Endodermal cell (in vitro differentiated cells): ENCODE measurements at places on chromosomes 7 and 10. TPM values are rescaled to one million over a fixed set of nuclear protein-coding genes. Genes with fewer than 3 reads are reported as not detected.

- H3K27me3 ChIP-seq: no peaks in the 10 kb centered on the region
- H3K4me1 ChIP-seq: peaks cover 4% of the 10 kb centered on the region
- no peak overlapping the region for H3K27ac ChIP-seq
- H3K36me3 ChIP-seq: no peaks in the 10 kb centered on the region
Observed at GRCh38 chr10:94963901-94964300, 25.4 kb downstream of the CYP2C9 start.

The TEX47 gene
- total RNA-seq: not detected in 3 replicates

DNA sequence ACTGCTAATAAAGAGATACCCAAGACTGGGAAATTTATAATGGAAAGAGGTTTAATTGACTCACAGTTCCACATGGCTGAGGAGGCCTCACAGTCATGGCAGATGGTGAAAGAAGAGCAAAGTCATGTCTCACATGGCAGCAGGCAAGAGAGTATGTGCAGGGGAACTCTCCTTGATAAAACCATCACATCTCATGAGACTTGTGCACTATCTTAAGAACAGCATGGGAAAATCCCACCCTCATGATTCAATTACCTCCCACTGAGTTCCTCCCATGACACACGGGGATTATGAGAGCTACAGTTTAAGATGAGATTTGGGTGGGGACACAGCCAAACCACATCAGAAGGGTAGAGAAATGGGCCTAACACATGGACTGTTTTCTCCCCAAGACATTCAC is 156.3 kb downstream of the CCDC71L start:
- H3K36me3 ChIP-seq: no peaks in the 10 kb centered on the region
- no peak for DNase-seq
- H3K4me3 ChIP-seq: peak overlapping the region; percentile 47
- H3K27me3 ChIP-seq: no peaks in the 10 kb centered on the region
- H3K4me1 ChIP-seq: peaks cover 11% of the 10 kb centered on the region
- H3K27ac ChIP-seq: no peak overlapping the region

DNA sequence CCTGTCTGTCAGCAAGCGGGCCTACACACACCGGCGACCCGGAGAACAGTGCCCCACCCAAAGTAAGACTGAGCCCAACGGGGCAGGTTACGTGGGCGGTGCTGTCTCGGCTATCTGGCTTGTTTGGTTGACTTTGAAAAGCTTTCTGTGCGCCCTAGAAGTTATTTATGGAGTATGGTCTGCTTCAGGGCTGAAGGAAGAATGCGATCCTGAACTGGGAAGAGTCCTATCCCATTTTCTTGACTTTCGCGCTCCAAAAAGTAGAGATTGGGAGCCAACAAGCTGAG is 1.5 kb downstream of the INA start:
- no peaks in the 10 kb centered on the region for H3K36me3 ChIP-seq
- peaks cover 65% of the 10 kb centered on the region for H3K27me3 ChIP-seq
- no peak for DNase-seq
- no peaks in the 10 kb centered on the region for H3K4me1 ChIP-seq

The LRIT1 gene
- total RNA-seq: not detected in 3 replicates

GRCh38 chr10:131934769-131935168 is 34.0 kb downstream of the PPP2R2D start:
- H3K4me3 ChIP-seq: no peak overlapping the region
- peak; percentile 78 for DNase-seq
- H3K27me3 ChIP-seq: no peaks in the 10 kb centered on the region
- peaks cover 55% of the 10 kb centered on the region for H3K36me3 ChIP-seq

The NKX2-3 gene
- 0.14 TPM in 1 of 2 replicates, not detected in the other for total RNA-seq

GRCh38 chr7:71349682-71350481 is 217.9 kb downstream of the GALNT17 start:
- no peaks in the 10 kb centered on the region for H3K27me3 ChIP-seq
- H3K36me3 ChIP-seq: peaks cover 13% of the 10 kb centered on the region
- no peak overlapping the region for H3K27ac ChIP-seq
- no peak for DNase-seq
- peak overlapping the region; percentile 31 for H3K4me3 ChIP-seq

GRCh38 chr10:29440981-29441380 is 152.1 kb downstream of the LYZL1 start:
- no peaks in the 10 kb centered on the region for H3K36me3 ChIP-seq
- no peak for DNase-seq
- no peaks in the 10 kb centered on the region for H3K27me3 ChIP-seq
- no peak overlapping the region for H3K4me3 ChIP-seq
- H3K27ac ChIP-seq: no peak overlapping the region
- no peaks in the 10 kb centered on the region for H3K4me1 ChIP-seq

DNA sequence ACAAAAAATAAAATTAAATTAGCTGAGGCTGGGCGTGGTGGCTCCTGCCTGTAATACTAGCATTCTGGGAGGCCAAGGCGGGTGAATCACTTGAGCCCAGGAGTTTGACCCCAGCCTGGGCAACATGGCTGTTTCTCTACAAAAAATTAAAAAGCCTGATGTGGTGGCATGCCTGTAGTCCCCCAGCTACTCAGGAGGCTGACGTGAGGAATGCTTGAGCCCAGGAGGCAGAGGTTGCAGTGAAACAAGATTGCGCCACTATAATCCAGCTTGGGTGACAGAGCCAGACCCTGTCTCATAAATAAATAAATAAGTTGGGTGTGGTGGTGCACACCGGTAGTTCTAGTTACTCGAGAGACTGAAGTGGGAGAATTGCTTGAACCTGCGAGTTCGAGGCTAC is 65.1 kb downstream of the GNA12 start:
- no peaks in the 10 kb centered on the region for H3K4me1 ChIP-seq
- no peaks in the 10 kb centered on the region for H3K27me3 ChIP-seq
- peaks cover 51% of the 10 kb centered on the region for H3K36me3 ChIP-seq
- H3K27ac ChIP-seq: no peak overlapping the region
- H3K4me3 ChIP-seq: no peak overlapping the region

DNA sequence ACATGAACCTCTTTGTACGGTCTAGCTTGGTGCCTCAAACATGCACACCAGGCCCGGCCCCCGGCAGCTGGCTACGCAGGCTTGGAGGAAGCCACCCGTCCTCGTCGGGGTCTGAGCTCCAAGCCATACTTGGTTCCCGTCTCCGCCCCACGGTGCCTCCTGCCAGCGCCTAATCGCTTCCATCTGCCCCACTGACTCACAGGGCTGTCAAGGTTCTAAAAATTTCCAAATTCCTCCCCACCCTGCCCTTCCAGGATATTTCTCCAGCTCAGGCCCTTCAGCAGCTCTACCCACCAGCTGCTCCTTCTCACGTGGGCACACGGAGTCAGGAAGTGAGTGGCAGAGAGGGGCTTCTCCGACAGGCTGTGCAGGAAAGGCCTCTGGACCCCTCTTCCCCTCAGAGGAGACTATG is 38.8 kb downstream of the TMEM270 start:
- H3K4me3 ChIP-seq: no peak overlapping the region
- no peaks in the 10 kb centered on the region for H3K36me3 ChIP-seq
- no peaks in the 10 kb centered on the region for H3K27me3 ChIP-seq
- no peaks in the 10 kb centered on the region for H3K4me1 ChIP-seq
- H3K27ac ChIP-seq: no peak overlapping the region

The PHYHIPL gene
- total RNA-seq: 0.32 and 0.68 TPM in 2 replicates
